ENCODE measurements at places on chromosomes 4 and X.

DNA sequence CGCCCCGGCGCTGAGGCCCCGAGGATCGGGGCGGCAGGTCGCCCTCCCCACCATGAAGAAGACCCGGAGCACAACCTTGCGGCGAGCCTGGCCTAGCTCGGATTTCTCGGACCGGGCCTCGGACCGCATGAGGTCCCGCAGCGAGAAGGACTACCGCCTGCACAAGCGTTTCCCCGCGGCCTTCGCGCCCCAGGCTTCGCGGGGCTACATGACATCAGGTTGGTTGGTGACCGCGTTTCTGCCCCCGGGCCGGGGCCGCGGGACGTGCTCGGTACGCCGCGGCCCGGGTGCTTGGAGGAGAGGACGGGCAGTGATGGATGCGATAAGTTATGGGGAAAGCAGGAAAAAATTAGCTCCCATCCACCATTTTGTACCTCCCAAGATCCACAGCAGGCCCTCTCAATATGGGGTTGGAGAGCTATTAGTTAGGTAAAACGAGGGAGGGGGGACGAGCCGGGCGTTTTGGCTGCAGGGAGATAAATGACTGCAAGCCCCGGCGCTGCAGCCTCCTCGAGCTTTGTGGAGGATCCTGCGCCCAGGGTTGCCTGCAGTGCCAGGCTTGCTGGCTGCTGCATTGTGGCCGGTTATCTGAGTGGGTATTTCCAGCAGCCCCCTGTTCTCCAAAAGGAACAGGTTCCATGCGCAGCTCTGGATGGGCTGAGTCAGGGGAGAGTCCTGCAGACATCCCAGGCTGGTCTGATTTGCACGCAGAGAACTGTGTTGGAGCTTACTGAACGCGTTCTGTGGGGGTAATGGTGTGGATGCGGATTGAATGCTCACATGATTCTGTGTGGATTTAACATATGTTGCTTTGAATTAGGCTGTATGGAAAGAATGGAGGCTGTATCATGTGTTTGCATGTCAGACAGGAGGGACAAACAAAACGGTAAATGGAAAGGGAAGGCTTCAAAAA, 1.9 kb downstream of the STOX2 start:
- DNase-seq = peak; percentile 15

DNA sequence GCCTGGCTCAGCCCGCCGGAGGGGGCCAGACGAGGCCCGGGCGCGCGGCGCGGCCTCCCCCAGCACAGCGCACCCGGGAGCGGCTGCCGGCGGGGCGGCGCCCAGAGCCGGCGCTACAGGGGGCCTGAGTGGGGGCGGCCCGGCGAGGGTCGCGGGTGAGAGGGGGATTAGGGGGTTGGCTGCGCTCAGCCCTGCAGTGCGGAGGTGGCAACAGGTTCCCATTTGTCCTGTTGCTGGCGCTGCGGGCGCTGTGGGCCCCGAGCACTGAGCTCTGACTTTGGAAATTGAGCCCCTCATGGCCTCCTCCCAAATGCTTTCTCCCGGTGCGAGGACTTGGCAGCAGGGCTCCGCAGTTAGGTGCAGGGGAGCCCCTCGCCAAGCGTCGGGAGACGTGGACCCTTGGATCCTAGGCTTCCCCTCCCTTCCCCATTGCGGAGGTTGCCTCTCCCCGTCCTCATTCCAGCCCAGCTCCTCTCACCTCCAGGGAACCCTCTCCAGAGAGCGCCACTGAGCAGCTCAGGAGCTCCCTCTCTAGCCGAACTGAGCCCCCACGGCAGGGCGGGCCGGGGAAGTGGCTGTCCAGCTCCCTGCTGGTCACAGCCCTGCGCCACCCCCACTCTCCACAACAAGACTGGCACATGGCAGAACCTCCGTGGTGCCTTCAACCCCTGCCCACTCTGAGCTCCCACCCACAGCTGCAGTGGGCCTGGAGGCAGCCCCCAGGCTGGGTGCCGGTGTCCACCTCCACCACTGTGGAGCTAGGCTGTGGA, 2.5 kb upstream of the DUSP9 start:
- no peak for DNase-seq

DNA sequence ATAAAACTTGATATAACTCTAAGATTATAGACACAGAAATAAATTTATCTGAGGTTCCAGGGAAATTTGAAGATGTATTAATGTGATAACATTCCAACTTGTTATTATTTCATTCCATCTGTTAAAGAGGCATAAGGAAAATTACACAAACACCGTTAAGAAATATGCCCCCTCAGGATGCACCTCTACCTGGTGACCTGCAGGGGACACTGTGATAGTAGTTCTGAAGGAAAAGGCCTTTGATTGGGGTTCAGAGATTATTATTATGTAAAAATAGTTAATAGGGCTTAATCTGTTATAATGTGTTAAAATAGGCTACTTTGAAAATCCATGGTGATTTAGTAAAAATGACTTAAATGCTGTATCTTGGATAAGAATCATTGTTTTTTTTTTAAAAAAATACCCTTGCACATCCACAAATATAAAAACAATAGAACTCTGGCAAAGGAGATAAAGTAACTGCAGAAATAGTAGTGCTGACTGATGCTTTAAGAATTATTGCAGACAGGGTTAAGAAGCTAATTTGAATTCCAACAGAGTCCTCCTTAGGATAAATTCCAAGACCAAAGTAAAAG, 6.1 kb upstream of the ABRAXAS1 start:
- DNase-seq = peak; percentile 26

DNA sequence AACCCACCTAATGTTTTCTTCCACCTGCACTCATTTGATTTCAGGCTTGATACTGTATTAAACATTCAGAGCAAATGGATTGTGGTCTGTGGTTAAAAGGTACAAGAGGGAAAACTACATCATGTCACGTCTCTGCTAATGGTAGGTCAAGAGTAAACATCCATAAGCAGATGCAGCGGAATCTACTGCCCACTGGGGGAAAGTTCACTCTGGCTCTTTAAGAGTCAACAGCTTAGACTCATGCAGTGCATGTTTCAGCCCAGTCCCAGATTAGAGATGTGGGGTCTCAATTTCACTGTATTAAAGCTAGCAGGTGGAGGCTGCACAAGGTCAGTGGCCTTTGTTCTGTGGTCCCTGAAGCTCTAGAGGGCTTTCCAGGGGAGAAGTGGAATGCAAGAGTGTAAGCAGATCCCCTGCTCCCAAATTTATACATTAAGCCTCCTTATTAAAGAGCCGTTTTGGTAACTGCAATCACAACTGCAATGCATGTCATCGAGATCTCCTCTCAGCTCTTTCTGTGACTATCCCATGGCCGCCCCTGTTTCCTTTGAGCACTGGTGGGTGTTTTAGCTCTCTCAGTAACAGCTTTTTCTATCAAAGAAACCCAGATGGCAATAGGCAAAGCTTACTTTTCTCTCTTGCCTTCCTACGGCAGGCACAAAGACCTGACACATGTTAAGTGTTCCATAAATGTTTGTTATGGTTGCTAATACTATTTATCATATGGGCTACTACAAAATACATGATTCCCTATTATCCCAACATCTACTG, 53.4 kb downstream of the LDB2 start:
- DNase-seq = no peak

DNA sequence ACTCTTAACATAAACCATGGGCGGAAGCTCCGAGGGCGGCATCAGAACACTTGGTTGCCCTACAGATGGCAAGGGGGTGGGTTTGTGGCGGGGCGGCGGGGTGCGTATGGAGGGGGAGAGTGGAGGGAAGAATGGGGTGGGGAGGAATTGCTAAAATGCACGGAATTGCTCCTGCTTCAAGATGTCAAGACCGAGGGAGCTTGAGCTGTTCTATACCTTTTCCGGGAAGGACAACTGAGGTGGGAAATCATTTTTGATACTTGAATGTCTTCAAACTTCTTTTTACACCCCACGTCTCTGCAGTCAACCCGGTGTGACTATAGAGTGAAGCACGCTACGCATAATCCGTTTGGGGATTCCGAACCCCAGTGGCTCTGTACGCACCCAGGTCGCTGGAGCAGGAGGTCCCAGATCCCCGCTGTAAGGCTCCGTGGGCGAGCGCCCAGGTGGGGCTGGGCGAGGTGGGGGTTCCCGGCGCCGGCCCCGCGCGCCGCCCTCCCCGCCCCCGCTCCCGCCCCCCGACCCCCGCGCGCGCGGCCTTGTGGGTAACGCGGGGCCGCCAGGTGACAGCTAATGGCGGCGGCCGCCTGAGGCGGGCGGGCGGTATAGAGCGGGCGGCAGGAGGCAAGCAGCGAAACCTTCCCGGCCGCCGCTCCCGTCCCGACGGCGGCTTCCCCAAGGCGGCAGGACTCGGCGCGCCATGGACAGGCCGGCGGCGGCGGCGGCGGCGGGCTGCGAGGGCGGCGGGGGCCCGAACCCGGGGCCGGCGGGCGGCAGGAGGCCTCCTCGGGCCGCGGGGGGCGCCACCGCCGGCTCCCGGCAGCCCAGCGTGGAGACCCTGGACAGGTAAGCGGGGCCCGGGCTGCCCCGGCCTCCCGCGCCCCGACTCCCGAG, at the start of gene MTMR1:
Gene MTMR1, plus strand, starts transcription at position 566 of the 894 bp plus-strand sequence. Its CDS starts 135 bp downstream, at position 701.
- DNase-seq = peak; percentile 70

DNA sequence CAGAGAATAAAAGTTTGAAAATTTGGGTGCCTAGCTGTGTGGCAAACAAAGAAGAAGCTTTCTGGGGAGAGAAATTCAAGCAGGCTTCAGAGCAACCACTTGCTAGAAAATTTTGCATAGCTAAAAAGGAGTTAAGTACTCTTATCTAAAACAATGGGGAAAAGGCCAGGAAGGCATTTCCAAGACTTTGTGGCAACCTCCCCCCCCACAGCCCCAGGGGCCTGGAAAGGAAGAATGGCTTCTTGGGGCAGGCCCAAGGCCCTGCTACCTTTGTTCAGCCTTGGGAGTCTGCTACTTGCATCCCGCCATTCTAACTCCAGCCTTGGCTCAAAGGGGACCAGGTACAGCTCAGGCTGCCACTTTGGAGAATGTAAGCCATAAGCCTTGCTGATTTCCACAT, 102.2 kb downstream of the PTCHD1 start:
- no peak for DNase-seq

GRCh38 chr4:77662396-77662795, 56.8 kb downstream of the CXCL13 start:
- DNase-seq = no peak

All from HEK293T (cell line).